Activated CD8-positive, alpha-beta memory T cell treated with anti-CD3 and anti-CD28 coated beads for 1 hour (primary cell): ENCODE measurements at places on chromosomes 12 and 14.

DNA sequence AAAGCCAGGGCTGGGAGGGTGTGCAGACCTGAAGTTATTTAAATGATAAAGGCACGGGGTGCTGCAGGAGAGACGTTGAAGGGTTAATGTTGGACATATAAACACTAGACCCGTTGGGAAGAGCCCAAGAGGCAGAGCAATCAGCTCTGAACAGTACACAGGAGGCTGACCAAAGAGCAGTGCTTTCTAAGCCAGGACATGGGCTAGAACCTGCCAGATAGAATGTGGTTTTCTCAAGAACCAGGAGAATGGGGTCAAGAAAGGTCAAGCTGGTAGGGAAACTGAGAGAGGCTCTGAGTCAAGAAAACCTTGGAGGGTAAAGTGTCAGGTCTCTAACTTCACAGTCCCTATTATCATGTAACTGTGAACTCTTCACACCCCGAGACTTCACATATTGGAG lies 143.2 kb upstream of the EEA1 start:
- no peak for DNase-seq

GRCh38 chr12:65784289-65785015 lies 39.8 kb upstream of the HMGA2 start:
- no peak for DNase-seq

GRCh38 chr14:47524524-47524923 lies 150.9 kb downstream of the MDGA2 start:
- DNase-seq: no peak

DNA sequence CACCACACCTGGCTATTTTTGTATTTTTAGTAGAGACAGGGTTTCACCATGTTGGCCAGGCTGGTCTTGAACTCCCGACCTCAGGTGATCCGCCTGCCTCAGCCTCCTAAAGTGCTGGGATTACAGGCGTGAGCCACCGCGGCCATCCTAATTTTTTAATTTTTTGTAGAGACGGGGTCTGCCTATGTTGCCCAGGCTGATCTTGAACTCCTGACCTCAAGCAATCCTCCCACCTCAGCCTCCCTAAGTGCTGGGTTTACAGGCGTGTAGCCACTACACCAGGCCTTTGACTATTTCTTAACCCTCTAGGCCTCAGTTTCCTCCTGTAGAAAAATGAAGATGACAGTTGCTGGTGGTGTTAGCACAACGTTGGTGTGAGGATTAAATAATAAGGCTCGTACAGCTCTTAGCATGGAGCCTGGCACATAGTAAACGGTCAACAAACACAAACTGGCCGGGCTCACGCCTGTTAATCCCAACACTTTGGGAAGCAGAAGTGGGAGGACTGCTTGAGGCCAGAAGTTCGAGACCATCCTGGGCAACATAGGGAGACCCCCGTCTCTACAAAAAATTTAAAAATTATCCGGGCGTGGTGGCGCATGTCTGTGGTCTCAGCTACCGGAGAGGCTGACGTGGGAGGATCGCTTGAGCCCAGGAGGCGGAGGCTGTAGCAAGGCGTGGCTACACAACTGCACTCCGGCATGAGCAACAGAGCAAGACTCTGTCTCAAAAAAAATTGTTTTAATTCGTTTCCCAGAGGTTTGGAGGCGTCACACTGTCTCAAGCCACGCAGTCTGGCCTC lies 979 bp downstream of the DDX54 start:
- no peak for DNase-seq

GRCh38 chr12:25684070-25684469 lies 131.0 kb upstream of the LMNTD1 start:
- no peak for DNase-seq

DNA sequence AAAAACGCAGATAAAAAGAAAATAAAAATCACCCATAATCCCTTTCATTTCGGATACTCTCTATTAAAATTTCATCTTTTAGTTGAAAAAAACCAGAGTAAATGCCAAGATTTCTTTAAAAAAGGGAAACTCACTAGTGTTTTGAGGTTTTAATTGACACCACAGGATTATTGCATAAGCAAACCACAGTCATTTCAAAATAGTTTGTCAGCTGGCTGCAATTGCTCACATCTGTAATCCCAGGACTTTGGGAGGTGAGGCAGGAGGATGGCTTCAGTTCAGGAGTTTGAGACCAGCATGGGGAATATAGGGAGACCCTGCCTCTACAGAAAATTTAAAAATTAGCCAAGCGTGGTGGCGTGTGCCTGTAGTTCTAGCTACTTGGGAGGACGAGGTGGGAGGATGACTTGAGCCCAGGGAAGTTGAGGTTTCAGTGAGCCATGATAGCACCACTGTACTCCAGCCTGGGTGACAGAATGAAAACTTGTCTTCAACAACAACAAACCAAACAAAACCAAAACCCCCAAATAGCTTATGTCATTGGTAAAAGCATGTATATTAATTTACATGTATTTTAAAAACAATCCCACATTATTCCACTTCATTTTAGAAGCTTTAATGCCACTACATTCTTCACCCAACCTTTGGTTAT lies 48.8 kb downstream of the SYNE2 start:
- no peak for DNase-seq

GRCh38 chr12:94133964-94134795 lies 14.2 kb upstream of the PLXNC1 start:
- DNase-seq: no peak

DNA sequence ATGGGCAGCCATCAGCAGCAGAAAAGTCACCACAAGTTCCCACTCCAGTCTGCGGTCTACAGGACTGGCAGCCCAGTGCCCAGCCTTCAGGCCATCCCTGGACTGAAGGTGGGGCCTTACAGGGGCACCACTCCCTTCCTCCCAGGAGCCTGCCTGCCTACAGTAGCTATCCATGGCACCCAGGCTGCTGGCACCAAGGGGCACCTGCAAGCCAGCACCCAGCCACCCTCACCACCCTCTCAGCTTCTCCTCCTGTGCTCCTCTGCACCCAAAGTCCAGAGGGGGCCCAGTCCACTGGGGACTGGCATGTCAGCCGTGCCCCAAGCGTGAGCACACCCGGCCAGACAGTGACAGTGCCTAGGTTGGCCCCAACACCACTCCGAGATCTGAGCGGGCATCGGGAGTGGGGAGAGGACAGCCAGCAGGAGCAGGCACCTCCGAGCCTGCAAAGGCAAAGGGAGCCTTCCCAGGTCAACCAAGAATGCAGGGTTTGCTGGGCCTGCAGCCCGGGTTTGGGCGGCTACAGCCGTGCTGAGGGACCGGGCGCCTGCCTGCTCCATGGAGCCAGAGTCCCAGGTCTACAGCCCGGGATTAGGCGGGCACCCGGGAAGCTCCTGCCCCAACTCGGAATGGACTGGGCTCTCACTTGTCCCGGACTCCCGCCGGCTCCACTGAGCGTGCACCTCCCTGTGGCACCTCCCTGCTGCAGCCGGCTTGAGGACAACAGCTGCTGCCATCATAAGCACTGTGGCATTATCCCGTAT lies 8.1 kb upstream of the OR6C65 start:
- DNase-seq: no peak

DNA sequence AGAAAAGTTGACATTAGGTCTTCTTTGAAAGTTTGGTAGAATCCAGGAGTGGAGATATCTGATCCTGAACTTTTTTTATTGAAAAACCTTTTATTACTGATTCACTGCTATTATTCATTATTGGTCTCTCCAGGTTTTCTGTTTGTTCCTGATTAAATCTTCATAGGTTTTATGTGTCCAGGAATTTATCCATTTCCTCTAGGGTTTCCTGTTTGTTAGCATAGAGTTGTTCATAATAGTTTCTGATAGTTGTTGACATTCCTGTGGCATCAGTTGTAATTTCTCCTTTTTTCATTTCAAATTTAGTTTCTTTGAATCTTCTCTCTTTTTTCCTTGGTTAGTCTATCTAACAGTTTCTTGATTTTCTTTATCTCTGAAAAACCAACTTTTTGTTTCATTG lies 370.3 kb downstream of the SLC6A15 start:
- DNase-seq: no peak

GRCh38 chr14:102645746-102646440 lies 53.4 kb downstream of the RCOR1 start:
- no peak for DNase-seq

- DNase-seq: no peak
Measured at GRCh38 chr12:84995641-84996040, 40.4 kb downstream of the TSPAN19 start.

DNA sequence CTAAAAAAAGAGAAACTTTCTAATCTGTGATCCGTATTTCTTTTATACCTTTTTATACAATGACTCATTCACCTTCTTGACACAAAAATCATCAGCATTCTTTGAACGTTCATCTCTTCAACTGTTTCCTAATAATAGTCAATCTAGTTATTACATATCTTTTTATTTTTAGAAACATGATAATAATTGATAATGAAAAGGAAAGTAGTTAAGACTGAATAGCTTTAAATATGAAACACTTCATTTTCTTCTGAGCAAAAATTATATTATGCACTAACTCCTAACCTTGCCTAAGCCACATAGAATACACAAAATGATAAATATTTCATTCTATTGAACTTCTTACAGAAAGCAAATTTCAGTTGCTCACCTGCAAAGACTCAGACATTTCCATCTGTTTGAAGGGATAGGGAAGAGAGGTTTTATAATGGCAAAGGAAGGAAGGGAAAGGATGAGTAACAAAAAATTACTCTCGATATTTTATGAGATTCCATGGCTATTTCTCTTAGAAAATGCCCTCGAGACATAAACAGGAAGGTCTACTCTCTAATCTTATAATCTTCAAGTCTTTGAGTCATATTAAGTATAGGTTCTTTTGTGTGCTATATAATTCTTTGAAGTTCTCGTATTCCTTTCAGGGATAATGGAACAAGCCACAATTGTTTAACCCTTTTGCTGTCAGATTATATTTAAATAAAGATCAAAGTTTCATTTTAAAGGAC lies 7.5 kb upstream of the KLHL42 start:
- DNase-seq: no peak

- no peak for DNase-seq
Measured at GRCh38 chr14:57375156-57375555, 15.2 kb upstream of the NAA30 start.

GRCh38 chr12:104414581-104415341 lies 42.0 kb upstream of the CHST11 start:
- DNase-seq: no peak

DNA sequence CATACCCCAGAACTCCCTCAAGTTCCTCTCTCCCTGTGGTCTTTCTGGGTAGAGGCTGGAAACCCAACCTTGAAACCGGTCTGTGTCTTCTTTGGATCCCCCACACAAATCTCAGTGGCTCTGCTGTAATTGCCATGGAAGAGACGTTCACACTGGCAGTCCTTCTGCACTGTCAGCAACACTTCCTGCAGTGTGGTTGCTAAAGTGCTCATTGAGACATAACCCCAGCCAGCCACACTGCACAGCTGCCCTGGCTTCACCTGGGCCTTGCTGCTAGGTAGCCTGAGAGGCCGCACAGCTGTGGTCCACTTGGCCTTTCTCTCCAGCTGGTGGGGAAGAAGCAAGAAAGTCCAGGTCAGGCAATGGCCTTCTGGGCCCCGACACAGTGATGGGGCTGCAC lies 2.4 kb downstream of the GZMH start:
- DNase-seq: no peak

GRCh38 chr12:121219353-121219986 lies 9.5 kb downstream of the P2RX4 start:
- no peak for DNase-seq

GRCh38 chr12:28998662-28999120 lies 150.4 kb upstream of the FAR2 start:
- DNase-seq: no peak

DNA sequence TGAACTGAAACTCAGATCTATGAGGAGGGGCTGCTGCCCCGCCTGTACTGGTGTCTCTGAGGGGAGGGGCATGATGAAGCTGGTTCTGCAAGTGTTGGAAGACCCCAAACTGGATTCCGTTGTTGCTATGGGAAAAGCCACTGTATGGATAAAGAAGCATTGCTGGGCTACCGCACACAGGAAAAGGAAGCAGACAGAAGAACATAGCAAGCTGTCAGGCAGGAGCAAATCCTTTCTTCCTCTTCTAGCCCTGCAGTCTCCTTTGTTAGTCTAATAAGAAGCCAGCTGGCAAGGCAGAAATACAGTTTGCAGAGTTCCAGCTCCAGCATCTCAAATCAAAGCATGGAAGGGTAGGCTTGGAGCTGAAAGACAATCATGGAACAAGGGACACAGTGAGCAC lies 26.3 kb upstream of the NR1H4 start:
- DNase-seq: no peak

DNA sequence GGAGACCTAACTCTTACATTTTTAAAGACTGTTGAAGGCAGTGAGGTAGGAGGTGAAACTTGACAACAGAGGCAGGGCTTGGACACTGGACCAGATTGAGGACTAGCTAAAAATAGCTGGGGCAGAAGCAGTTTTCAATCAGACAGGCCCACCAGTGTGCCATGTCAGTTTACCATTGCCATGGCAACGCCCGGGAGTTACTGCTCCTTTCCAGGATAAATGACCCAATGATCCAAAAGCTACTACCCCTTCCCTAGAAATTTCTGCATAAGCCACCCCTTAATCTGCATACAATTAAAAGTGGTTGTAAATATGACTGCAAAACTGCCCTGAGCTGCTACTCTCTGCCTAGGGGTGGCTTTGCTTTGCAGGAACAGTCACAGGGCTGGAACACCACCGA lies 53.2 kb upstream of the PKP2 start:
- DNase-seq: no peak

- DNase-seq: no peak
Measured at GRCh38 chr12:5230156-5230555, 186.5 kb downstream of the KCNA5 start.

DNA sequence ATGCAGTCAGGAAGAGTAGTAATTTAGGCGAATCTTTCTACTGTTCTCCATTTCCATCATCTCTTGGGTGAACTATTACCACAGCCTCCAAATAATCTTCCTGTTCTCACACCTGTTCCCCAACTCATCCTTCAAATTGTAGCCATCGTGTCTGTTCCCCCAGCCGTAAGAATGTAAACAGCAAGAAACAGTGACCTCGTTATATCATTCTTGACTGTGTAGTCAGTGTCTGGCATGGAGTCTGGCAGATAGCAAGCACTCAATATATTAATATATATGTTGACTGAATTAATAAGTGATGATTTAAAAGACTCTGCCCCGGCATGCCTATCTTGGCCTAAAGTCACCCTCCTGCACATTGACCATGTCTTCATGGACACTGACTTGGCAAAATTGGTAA lies 20.3 kb downstream of the PDE6H start:
- no peak for DNase-seq

GRCh38 chr12:124625867-124626675 lies 58.7 kb upstream of the NCOR2 start:
- no peak for DNase-seq

DNA sequence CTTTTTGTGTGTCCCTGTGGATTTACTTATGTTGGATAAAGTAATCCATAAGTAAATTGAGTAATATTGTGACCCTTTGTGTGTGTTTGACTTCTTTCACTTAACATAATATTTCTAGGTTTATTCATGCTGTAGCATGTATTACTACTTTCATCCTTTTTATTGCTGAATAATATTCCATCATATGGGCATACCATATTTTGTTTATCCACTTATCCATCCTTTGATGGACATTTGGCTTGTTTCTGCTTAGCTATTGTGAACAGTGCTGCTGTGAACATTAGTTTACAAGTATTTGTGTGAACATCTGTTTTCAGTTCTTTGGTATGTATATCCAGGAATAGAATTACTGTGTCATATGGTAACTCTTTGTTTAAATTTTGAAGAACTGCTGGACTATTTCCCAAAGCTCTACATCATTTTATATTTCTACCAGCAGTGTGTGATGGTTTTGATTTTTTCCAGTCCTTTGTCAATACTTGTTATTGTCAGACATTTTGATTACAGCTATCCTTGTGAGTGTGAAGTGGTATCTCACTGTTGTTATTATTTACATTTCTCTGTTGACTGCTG lies 25.2 kb downstream of the G2E3 start:
- no peak for DNase-seq
